ENCODE measurements at places on chromosomes 13 and 19. TPM values are rescaled to one million over a fixed set of nuclear protein-coding genes. Genes with fewer than 3 reads are reported as not detected.

DNA sequence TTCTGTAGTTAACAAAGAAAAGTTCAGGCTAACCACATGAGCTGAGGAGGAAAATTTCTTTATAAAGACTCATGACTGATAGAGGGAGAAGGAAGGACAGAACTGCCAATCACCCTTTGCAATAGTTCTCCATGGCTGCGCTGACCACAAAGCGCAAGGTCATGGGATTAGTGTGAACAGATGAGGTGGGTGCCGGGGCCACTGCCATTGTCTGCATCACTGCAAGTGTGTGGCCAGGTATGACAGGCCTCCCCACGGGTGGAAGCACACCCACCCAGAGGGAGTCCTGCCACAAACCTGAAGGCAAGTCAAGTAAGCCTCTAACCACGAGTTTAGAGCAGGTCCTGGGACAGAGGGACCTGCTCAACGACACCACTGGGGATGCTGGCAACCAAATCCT lies 128.1 kb downstream of the TUBA3C start:
- DNase-seq: no peak

- no peak for DNase-seq
Measured at GRCh38 chr13:80695841-80696240, 354.9 kb upstream of the SPRY2 start.

- no peak for DNase-seq
Measured at GRCh38 chr13:46961719-46962118, 64.9 kb upstream of the HTR2A start.

DNA sequence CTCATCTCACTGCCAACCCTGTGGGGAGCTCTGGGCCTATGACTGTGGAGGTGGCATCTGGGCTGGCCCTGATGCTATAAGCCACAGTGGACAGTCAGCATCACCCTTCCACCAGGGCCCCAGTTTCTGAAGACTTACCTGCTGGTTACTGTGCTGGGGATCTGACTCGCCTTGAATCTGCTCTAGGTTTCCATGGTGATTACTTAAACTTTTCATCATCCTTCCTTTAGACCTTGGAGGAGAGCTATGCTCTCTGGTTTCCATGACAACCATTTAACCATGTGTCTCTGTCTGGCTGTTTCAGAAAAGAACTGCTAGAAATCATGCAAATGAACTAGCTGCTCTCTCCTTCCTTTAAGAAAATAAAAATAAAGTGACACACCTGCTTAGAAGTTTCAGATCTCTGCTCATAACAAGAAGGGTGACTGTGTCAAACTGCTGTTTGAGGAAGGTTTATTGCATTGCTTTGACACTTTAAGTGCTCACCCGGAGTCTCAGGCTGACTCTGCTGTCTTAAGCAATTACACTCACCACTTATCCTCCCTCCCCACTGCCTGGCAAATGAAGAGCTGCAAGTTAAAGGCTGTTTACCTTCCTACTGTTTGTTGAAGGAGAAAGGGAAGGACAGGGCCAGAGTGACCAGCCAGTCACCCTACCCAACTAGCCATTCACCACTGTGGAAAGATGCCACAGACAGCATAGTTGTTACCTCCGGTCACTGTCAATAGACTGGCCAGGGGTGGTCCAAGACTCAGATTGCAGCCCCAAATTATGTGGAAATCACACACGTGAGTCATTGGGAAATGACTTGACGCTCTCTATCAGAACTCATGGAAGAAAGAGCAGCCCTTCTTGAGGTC lies 87.6 kb downstream of the HSPH1 start:
- DNase-seq: no peak

Gene HIPK4
- total RNA-seq: not detected

Gene ZNF430
- 22.3 TPM for total RNA-seq

Gene ICAM3
- 3.2 TPM for total RNA-seq

Gene UBE2L5
- 1.0 TPM for total RNA-seq

Gene P2RY11
- 18.0 TPM for total RNA-seq

All from dorsolateral prefrontal cortex (tissue), 122 donors.